ENCODE measurements at places on chromosomes 1 and 21.
A peak's percentile ranks its signal among the peaks of the same experiment; 100 is the strongest.

DNA sequence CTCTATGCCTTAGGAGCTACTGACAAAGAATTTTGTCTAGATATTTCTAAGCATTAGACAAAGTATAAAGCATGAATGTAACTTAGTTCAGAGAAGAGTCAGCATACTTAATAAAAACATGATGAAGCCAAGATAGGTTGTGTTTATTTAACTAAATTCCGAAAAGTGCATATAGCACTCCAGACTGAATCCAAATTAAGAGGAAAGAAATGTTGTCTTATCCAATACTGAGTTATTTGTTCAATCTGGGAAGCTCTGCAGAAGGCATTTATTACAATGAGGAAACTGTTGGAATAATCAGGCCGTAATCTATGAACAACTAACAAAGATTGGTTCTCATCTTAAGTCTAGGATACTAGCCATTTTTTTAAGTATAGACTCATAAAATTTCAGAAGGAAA, 100.2 kb downstream of the TNFSF18 start:
- DNase-seq, result no peak

- peak; percentile 72 for DNase-seq
These were observed at the start of gene PEX10 for GRCh38 chr1:2412395-2412772. Gene PEX10, minus strand, starts transcription at chr1:2412564. Its CDS starts 62 bp downstream, at chr1:2412502.

DNA sequence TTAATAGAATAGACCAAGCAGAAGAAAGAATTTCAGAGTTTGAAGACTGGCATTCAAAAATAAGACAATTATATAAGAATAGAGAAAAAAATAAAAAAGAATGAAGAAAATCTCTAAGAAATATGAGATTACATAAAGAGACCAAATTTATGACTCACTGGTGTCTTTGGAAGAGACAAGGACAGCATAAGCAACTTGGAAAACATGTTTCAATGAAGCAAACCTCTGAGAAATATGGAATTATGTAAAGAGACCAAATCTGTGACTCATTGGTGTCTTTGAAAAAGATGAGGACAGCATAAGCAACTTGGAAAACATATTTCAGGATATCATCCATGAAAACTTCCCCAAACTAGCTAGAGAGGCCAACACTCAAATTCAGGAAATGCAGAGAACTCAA, 60.4 kb upstream of the LYPLAL1 start:
- no peak for DNase-seq

GRCh38 chr1:165533254-165533653, 10.5 kb upstream of the LRRC52 start:
- DNase-seq, result no peak

GRCh38 chr1:14485285-14485684, 113.2 kb upstream of the KAZN start:
- no peak for DNase-seq

DNA sequence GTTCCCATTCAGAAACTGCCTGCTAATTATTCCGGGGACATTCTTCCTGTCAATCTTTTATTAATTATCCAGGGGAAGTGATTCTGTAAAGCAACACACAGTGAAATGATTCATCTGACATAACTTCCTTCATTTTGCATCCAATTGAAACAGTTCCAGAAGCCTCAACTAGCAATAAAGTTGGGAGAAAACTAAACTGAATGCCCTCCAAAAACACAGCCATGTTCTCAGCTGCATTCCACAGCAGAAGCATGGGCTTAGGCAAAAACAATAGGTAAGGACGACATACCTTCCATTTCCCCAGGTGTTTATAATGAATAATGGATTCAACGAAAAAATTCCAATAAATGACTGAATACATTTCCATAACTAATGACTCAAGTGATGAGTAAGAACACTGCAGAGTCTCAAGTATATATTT, 36.9 kb upstream of the TARBP1 start:
- DNase-seq, result no peak

DNA sequence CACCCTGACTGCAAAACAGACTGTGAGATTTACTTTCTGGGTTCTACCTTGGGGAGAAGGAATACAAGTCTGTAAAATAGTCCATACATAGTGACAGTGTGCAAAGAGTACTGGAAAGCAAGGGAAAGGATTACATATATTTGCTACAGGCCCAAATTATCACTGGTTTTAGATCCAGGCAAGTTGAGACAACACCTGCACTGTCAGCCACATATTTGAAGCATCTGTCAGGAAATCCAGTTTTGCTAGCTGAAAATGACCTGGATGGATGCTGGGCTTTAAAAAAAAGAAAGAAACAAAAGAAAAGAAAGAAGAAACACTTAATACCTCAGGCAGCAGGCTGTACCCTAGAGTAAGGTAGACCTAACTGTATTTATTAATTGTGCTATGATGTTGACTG, 23.9 kb upstream of the SPRR2G start:
- no peak for DNase-seq

- no peak for DNase-seq
These were observed 6.7 kb downstream of the VWA1 start for GRCh38 chr1:1442069-1442770.

- no peak for DNase-seq
These were observed 92.5 kb upstream of the VAMP3 start for GRCh38 chr1:7678491-7679158.

DNA sequence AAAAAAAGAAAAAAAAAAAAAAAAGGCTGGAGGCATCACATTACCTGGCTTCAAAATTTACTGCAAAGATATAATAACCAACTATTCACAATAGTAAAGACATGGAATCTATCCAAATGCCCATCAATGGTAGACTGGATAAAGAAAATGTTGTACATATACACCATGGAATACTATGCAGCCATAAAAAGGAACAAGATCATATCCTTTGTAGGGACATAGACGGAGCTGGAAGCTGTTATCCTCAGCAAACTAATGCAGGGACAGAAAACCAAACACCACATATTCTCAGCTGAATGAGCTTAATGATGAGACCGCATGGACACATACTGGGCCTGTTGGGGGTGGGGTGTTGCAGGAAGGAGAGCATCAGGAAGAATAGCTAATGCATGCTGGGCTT, 330.5 kb downstream of the SRGAP2C start:
- no peak for DNase-seq

- no peak for DNase-seq
These were observed 144.8 kb downstream of the NR5A2 start for GRCh38 chr1:200172311-200172710.

DNA sequence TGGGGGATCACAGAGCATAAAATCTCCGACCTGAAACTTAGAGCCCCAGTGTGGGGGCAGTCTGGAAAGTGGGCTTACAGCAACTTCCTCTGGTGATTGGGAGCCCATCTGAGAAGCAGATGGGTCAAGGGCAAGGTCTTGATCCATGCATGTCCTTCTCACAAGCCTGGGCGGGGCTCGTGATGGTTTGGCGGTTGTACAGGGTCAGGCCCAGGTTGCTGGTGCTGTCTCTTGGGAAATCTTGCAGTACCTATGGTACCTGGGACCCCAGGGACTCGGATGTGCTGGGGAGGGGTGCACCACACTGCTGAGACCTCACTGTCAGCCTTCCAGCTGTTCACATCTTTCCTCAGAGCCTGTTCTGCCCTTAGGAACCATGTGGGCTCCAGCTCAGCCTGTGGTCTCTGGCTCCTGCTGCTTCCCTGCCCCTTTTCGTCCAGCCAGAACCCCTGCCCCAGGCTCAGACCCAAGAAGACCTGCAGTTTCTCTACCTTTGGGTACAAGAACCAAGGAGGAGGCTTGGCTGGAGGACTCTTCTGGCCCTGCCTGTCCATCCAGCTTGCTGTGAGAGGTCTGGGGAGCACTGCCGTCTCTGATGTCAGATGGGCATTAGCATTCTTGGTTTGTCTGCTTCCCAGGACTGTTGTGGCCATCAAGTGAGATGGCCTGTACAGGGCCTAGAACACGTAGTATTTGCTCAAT, 24.5 kb downstream of the WNT4 start:
- no peak for DNase-seq

DNA sequence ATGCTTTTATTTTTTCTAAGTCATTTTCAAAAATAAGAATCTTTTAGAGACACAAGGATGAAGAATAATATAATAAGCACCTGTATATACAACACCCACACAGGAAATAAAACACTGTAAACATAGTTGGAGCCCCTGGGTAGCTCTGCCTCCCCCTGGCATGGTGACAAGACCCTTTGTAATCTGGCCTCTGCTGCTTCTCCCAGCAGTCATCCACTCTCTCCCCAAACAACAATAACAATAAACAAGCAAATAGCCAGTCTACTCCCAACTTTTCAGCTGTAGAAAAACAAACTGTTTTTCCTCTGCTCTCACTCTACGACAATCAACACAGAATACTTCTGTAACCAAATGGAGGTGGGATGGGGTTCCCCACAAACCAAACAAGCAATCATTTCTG, 110.1 kb downstream of the CSMD2 start:
- DNase-seq, result no peak

DNA sequence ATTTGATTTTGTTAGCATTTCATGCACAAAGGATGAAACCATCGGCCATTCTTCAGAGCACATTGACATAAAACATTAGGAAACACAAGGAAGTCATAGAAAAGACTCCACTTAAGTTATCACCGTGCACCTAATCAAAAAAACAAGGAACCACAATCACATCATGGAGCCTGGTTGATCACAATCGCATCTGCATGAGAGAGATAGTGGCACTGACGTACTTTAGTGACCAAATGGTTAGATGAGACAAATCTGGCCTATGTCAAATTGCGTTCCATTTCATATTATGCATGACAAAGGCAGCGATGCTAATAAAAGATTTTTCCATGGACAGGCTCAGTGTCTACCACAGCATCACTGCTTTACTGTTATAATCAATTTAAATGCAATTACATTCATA, 571.8 kb upstream of the ADGRL2 start:
- no peak for DNase-seq

DNA sequence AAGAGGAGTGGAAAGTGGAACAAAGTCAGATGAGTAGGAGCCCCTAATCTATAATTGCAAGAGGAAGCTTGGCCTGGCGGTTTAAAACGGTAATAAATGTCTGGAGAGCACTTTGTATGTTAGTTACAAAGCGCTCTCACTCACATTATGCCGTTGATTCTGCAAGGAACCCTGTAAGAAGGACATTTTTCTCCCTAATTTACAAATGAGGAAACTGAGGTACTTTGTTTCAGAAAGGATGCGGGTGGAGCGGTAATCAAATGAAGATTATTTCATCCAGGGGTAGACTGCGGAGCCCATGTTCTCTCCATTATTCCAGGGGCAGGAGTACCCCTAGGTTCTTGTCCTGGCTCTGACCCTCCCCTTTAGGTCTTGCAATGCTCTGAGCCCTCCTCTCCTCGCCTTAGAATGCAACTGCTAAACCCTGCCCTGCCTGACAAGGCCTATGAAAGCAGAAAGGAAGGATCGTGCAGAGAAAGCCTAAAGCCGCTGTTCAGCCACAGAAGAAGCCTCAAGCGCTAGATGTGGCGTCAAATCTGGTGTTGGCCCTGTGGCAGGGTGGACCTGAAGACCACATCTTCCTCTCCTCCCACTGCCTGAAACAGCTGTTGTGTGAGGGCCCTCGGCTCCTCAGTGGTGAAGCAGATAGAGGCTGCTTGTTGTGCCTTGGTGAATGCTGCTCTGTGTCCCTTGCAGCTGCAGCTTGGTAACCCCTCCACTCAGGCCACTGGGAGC, 588 bp upstream of the PACC1 start:
- DNase-seq, result no peak

DNA sequence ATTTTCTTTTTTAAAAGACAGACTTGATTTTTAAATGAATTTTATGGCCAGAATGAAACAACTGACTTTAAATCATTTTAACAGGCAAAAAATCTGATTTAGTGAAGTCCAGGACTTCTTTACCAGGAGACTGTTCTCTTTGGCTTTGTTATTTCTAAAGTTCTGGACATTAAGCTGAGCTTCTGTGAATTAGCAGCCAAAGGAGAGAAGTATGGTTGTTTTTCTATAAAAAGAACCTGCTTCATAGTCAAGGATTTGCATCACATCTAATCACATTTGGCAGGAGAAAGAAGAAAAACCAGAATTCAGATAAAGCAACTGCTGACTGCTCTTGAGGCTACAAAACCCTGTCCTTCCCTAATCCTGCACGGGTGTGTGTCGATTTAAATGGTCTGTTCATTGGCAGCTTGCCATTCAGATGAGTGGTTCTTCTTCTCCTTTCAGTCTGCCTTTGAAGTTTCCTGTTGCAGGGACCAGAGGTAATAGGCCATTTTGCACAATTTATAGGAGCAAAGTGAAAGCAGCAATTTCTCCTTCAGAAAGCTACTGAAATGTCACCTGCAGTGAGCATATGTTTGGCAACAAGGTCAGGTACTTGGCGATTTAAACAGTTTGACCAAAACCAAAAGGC, 215.4 kb downstream of the OLFM3 start:
- DNase-seq, result peak; percentile 52

DNA sequence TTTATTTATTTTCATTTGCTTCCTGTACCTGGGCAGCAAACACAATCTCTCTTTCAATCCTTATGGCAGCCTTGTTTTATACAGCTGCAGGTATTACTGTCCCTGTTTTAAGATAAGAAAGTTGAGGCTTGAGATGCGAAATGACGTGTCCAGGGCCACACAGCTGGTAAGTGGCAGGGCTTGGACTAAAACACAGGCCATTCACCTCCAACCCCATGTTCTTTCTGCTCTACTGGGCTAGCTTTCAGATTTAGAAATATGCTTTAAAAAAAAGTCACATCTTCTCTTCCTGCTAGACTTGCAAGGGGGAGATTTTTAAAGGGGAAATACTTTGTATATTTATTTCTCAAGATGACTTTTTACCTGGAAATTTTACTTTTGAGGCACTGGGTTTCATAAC, 62.8 kb downstream of the CNST start:
- DNase-seq, result no peak

- DNase-seq, result no peak
These were observed 1383.7 kb downstream of the MRPL39 start for GRCh38 chr21:24223624-24224023.

GRCh38 chr1:230715510-230715909, 1.6 kb upstream of the AGT start:
- no peak for DNase-seq

DNA sequence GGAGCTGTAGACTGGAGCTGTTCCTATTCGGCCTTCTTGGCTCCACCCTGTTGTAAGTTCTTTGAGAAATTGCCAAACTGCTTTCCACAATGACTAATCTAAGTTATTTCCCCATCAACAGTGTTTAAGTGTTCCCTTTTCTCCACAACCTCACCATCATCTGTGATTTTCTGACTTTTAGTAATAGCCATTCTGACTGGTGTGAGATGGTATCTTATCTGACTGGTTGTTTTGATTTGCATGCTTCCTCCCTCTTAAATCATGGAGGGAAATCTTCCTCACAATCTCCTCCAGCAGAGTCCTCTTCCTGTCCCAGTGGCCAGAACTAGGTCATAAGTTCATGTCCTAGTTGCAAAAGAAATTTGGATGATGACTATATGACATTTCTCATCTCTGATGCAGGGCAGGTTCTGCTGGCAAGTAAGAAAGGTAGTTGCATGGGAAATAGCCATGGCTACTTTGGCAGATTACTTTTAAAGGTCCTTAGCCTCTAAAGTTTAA, 294.0 kb downstream of the LRRC40 start:
- DNase-seq, result no peak

GRCh38 chr1:29849038-29849750, 612.9 kb downstream of the PTPRU start:
- DNase-seq, result no peak
